ENCODE measurements at places on chromosomes 5 and 9.

- DNase-seq: no peak
Measured at GRCh38 chr9:82920154-82920553, 142.8 kb downstream of the RASEF start.

GRCh38 chr9:71965403-71965802 is 54.0 kb downstream of the C9orf85 start:
- DNase-seq: no peak

DNA sequence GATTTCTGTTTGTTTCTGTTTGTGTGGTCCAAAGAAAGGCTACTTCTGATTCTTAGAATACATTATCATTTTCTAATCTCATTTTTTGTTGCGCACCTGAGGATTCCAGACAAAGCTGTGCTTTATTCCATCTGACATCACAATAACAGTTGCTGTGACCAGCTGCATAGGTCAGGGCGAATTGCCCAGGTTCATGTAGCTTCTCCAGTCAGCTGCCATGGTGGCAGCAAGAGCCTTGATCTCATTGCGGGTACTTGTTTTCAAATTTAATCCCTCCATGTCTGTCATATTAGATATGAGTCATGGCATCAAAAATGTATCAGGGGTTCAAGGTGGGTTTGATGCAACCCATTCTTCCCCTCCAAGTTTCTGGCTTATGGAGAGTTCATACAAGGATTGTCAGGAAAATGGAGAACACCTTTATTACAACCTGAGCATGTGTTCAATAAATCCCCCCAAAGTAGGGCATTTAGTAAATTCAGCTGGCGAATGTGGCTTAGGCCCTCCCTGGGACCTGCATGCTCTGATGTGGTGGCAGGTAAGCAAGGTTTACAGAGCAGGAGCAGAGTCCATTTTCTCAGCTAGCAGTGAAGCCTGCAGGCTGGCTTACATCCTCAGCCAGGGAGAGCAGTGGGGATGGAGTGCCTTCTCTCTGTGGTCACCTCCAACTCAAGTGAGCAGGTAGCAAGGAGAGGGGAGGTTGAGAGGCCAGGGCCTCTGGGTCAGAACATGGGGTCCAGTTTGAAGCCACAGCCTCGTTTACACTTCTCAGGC is 13.9 kb downstream of the CAVIN4 start:
- DNase-seq: no peak

DNA sequence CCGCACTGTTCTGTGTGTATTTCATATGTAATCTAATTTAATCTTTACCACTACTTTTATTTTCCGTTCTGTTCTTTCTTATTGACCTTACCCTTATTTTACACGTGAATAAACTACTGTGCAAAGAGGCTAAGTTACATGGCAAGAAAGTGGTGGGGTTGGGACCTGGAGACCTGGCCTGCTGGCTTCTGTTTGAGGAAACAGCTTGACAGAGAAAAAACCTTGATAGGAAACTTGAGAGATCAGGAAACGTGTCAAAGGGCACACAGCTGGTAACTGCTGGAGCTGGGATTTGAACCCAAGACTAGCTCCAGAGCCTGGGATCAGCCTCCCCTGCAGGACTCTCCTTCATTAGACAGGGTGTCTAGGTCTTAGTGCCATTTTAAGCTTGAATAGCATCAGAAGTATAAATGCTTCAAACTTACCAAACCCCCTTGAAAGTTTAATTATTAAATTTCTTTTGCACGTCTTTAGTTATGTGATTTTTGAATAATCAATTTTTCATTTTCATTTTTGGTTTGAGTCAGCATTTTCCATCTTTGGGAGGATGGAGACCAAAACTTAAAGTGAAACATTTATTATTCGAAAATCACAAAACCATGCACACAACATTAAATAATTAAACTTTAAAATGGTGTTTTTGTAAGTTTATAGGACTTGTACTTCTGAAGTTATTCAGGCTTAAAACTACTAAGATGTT is 129.5 kb downstream of the RGS3 start:
- DNase-seq: no peak

- no peak for DNase-seq
Measured at GRCh38 chr5:158923799-158924551, 175.7 kb downstream of the EBF1 start.

DNA sequence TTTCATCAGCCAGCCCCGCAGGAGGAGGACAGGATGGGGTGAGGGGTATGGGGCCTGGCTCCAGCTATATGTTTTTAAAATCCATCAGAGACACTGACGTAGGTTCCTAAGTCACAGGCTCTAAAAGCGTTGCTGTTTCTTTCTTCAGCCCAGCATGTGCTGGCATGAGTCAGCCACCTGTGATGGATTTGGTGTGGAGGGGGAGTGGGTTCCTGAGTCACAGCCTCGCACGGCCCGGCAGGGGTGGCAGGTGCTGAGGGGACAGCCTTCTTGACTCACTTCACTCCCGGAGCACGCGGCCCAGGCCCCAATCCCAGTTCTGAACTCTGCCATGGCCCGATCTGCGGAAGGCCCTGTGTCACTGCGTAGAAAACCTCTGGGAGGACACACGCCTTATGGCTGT is 38.8 kb upstream of the RPL26L1 start:
- no peak for DNase-seq

- peak; percentile 41 for DNase-seq
Measured at GRCh38 chr5:139964994-139965565, 78.0 kb downstream of the NRG2 start.

DNA sequence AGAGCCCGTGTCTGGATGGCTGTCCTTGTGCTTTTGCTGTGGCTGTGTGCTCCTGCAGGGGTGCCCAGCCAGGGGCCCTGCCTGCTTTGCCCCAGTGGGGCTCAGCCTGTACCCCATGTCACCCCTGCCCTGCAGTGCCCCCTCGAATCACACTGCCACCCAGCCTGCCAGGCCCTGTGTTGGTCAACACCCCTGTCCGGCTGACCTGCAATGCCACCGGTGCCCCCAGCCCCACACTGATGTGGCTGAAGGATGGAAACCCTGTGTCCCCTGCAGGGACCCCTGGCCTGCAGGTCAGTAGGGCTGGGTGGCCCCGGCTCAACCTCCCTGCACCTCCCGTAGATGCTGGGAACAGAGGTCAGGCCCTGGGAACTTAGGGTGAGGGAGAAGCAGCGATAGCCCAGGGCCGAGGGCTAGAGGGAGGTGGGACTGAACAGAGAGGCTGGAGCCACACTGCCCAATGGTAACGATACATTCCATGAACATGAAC is 82.8 kb upstream of the ASS1 start:
- DNase-seq: no peak

GRCh38 chr9:36894695-36895310 is 139.3 kb downstream of the PAX5 start:
- peak; percentile 33 for DNase-seq

- no peak for DNase-seq
Measured at GRCh38 chr5:5558102-5558501, 135.6 kb downstream of the ICE1 start.

GRCh38 chr9:120368799-120369198 is 211.2 kb downstream of the CDK5RAP2 start:
- DNase-seq: no peak

DNA sequence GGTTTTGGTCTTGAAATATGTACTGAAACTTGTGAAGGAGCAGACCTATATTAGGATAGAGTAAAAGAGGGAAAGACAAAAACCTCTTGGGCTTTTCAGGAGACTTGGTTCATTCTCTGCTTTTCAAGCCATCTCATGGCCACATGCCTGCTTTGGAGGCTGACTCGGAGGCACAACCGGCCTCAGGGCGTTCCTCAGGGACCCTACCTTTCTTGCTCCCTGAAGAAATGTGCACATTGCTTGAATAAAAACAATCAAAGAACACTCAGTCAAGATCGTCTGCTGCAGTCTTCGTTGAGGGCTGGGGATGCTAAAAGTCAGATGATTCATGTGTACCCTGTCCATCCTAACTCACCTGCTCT is 994 bp downstream of the IRGM start:
- no peak for DNase-seq

Data from coronary artery (tissue), 2 donors.